ENCODE measurements at places on chromosomes 13 and 19. TPM values are rescaled to one million over a fixed set of nuclear protein-coding genes. Genes with fewer than 3 reads are reported as not detected.

C13orf42 gene
- total RNA-seq: not detected

EXOC3L2 gene
- not detected for total RNA-seq

ATP8A2 gene
- total RNA-seq: 3.2 TPM

C19orf67 gene
- total RNA-seq: not detected

RXFP2 gene
- total RNA-seq: not detected

EPS8L1 gene
- 17.3 TPM for total RNA-seq

- peak; percentile 30 for DNase-seq
Measured at GRCh38 chr13:40589285-40590109, 76.9 kb downstream of the FOXO1 start.

GRCh38 chr19:16446724-16447368 lies 24.9 kb downstream of the EPS15L1 start:
- DNase-seq: no peak

DNA sequence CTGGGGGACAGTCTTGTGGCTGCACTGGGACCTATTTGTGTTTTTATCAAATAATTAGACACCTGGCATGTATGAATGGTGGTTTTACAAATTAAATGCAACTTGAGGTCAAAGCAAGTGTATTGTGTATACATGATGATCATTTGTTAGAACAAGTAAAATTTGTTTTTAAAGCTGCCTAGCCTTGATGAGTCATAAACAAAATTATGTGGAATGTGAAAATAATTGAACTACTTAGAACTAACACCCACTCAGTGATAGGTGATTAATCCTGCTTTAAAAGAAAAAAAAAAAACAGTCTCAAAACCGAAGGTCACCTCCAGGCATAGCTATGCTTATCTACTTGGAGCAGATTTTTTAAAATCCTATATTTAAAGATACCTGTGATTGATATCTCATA lies 770.3 kb upstream of the SLITRK5 start:
- no peak for DNase-seq

DNA sequence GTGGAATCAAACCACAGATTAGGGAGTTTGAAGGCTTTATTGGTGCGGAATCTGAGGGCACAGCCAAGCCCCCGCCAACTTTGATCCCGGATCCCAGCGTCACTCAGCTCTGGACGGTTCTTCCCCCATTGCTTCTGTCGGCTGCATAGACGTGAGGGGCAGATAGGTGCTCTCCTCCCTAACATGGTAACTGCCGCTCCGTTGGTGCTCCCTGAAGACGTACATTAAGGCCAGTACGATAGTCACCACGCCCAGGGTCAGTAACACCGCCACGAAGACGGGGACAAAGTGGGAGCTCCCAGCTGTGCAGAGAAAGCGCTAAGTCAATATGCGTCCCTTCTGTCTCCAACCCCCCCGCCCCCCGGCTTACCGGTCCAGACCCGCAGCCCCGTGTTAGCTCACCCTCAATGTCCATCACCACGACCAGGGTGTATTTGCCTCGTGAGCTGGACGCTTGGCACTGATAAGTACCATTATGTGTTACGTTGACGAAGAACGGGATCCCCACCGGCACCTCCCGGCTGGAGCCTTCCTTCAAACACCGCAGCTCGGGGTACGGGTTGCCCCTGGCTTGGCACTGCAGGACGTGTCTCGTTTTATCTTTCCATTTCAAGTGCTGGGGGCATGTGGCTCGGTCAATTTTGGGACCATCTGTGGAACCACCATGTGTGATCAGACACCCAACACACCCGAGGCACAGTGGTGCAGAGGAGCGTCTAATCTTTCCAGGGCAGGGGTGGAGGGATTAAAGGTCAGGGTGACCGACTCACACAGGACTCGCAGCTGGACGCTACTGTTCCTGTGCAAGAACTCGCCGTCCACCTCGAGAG lies 644 bp upstream of the RAVER1 start:
- no peak for DNase-seq

GRCh38 chr13:100673376-100673712 lies 1.3 kb downstream of the TMTC4 start:
- no peak for DNase-seq

DNA sequence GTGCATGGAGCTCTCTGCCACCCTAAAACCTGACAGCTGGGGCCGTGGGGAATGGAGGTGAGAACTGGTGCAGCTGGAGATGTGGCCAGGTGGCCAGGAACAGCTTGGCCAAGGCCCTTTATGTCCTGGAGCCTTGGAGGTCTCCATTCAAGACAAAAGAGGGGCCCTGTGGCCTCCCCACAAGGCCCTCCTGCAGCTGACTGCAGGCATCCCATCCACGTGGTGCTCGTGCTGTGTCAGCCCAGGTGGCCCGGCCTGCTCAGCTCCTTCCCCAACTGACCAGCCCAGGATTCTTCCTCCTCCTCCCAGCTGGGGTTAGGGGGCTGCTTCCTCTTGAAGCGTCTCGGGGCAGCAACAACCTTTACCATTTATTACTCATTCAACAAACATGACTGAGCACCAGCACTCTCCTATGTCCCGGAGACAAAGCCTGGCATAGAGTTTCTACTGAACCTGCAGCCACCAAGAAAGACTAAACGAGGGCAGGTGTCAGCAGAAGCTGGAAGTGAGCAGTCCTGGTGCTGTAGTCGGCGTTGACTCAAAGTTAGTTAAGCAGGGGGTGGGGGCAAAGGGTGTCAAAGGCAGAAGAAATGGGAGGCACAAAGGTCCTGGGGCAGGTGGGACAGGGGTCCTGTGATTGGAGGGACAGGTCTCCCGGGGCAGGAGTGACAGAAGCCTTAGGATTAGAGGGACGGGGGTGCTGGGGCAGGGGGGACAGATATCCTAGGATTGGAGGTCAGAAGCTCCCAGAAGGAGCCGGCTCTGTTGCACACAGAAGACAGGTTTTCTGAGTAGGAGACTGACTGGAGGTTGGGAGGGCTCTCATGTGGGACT lies 23.3 kb upstream of the C13orf46 start:
- no peak for DNase-seq

- DNase-seq: no peak
Measured at GRCh38 chr19:6070720-6071485, 39.4 kb downstream of the RFX2 start.

- DNase-seq: no peak
Measured at GRCh38 chr13:45339867-45340266, 1.1 kb downstream of the TPT1 start.

GRCh38 chr13:22589880-22590279 lies 590.9 kb upstream of the SGCG start:
- no peak for DNase-seq

GRCh38 chr19:50285833-50286232 lies 43.3 kb downstream of the KCNC3 start:
- no peak for DNase-seq

DNA sequence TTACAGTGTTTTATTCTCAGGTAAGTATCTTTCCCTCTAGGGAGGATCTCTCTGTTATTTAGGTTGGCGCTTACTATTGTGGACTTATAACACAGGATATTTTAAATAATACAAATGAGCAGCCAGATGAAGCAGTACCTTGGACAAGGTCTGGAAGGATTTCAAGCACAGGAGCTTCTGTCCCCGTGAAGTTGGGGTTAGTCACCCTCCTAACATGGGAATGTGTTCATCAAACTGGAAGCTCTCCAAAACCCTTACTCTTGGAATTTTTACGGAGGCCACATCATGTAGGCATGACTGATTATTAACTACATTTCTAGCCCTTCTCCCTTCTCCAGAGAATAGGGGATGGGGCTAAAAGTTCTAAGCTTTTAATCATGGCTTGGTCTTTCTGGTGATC lies 38.3 kb upstream of the SPRY2 start:
- DNase-seq: peak; percentile 85

DNA sequence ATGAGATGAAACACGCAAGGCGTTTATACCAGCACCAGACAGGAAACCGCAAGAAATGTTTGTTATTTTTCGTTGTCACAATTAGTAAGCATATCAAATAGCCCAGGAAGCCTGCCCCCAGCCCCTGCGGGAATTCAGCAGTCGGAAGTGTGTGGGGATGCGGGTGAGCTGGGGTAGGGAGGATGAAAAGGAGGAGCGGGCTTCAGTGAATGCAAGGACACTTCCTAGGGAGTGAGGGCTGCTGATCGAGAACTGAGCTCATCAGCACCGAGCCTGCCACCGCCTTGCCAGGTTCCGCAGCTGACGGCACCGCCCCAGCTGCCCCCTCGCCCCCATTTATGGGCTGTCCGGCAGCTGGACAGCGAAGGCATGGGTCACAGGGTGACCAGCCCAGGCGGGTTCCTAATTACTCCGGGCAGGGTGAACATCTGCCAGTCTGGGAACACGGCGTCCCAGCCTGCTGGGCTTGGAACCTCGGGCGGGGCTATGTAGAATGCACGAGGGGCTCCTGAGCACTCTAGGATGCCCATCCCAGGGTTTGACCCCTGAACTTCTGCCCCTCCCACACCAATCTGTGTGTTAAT lies 1.6 kb upstream of the BEST2 start:
- no peak for DNase-seq

DNA sequence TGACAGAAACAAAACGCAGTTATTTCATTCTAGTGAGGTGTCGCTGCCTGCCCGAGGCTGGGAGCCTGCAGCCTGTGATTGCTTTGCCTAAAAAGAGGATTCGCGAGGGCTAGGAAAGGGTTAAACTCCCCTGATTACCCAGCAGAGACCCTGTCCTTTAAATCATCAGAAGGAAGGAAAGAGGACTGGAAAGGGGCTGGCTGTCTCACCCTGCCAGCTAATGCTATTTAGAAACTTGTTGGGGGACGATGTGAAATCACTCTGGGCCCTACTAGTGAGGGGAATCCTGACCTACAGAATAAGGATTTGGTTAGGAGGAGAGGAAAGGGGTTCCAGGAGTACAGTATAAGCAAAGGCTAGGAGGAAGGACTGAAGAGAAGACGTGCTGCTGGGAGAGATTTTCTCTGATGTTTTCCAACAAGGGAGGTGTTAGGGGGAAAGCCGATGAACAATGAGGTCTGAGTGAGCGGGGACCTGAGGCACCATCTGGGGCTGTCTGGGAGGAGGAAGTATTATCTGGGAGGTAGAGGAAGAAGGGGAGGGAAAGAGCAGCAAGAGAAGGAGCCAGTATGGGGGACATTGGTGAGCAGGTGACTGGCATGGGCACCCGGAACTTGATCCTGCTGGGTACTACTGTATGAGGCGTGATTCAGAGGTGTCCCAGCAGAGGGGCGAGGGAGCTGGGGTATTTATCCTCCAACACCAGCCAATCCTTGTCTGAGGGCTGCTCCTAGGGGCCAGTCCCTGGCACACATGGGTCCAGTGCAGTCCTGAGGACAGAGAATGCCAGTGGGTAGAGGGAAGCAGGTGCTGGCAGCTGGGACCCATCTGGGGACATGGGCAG lies 55.7 kb upstream of the PTPRS start:
- DNase-seq: no peak

DNA sequence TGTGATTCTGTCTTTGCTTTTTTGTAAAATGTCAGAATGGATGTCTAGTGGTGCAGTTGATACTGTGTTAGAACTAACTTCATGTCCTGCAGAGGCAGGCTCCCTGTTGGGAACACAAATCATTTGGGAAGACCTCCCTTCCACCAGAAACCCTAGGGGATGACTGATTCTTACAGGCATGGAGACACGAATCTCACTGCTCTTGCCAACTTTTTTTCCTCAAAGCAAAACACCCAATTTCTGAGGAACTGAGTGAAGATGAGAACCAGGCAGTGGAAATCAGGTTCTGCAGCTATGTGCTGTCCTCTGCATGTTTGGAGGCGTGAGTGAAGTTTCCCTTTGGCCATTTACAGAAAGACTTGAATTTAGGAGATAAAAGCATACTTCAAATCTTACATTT lies 87.5 kb upstream of the CSNK1A1L start:
- DNase-seq: no peak
